Progenitor cell of endocrine pancreas (in vitro differentiated cells): ENCODE measurements at places on chromosomes 2 and 18. TPM values are rescaled to one million over a fixed set of nuclear protein-coding genes. Genes with fewer than 3 reads are reported as not detected.

Gene ZNF532
- 184 and 190 TPM in 2 replicates for total RNA-seq

- no peak for DNase-seq
Observed at GRCh38 chr2:84474176-84474575, 15.1 kb upstream of the SUCLG1 start.

GRCh38 chr2:32358111-32358482 lies 1.3 kb downstream of the BIRC6 start:
- no peak for DNase-seq

GRCh38 chr2:230305416-230306275 lies 21.3 kb upstream of the SP140L start:
- DNase-seq = no peak

- no peak for DNase-seq
Observed at GRCh38 chr2:177334940-177335543, 57.5 kb upstream of the AGPS start.
